ENCODE measurements at places on chromosomes 5 and 9. TPM values are rescaled to one million over a fixed set of nuclear protein-coding genes. Genes with fewer than 3 reads are reported as not detected.

SLC6A18 gene
- total RNA-seq, result not detected

PALM2AKAP2 gene
- 0.06 TPM for total RNA-seq

SLC4A9 gene
- total RNA-seq, result under 0.01 TPM

MPDZ gene
- total RNA-seq, result 128 TPM

LHX6 gene
- total RNA-seq, result 14.1 TPM

ASTN2 gene
- 2.6 TPM for total RNA-seq

PAX5 gene
- total RNA-seq, result not detected

TXNDC8 gene
- not detected for total RNA-seq

ZNG1A gene
- total RNA-seq, result 20.1 TPM

GALNT12 gene
- total RNA-seq, result 0.32 TPM

SELENOP gene
- 63.1 TPM for total RNA-seq

Measured in bladder microvascular endothelial cell (primary cell).